Mesenteric fat pad (tissue), 1 donor: ENCODE measurements at places on chromosomes 2 and 18. TPM values are rescaled to one million over a fixed set of nuclear protein-coding genes. Genes with fewer than 3 reads are reported as not detected.
A peak's percentile ranks its signal among the peaks of the same experiment; 100 is the strongest.

DNA sequence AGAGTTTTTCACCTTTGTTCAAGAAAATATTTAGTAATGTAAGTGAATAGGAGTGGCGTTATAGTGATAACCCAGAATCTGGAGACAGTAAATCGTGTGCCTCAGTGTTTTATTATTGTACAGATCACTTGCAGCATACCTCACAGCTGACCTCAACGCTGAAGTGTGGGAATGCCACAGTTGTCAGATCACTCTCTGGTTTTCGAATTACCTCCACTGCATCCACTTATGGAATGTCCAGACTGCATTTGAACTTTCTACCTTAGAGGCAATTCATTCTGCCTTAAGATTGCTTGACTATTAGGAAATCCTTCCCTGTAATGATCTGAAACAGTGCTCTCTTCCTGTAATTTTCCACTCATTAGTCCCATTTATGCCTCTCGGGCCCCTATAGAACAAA is 164.5 kb upstream of the ALPP start:
- DNase-seq = no peak

FBXO36 gene
- total RNA-seq = 3.0 TPM

DNA sequence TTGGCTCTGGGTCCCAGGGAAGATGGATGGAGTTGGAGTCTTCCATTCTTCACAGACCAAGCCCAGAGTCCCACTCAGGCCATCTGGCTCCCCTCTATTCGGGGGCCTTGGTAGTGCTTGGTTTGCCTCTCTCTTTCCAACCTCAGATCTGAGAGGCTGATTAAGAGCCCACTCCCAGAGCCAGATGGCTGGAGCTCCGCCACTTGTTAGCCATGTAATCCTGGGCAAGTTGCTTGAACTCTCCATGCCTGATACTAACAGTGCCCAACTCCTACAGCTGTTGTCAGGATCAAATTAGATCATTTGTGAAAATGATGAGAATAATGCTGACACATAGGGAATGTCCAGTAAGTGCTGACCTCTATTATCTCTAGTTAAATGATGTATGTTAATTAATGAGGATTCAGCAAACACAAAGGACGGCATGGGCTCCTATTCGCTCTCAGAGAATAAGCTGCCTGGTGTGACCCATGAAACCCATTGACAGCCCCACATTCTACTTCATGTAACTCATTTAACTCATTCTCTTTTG is 46.6 kb upstream of the SLC14A1 start:
- DNase-seq = no peak

- DNase-seq = no peak
These were observed 217.5 kb downstream of the TRIB2 start for GRCh38 chr2:12934146-12934756.

DNA sequence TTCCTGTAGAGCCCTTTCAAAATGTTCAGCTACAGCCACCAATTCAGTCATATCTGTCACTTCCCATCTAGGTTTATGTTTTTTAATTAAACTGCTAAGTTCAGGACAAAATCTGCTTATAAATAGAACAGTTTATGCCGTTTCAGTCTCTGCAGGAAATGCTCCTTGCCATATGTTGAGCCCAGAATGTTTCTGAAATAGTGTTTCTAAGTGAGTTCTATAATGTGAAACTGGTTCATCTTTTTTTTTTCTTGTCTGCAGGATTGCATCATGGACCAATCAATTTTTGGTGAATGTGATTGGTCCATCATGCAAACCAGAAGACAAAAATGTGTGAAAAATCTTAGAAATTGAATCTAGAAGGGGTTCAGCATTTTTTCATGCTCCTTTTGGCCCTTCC is 30.2 kb upstream of the RHOB start:
- no peak for DNase-seq

FN1 gene
- total RNA-seq = 217 TPM

GRCh38 chr2:143473216-143473615 is 344.0 kb downstream of the ARHGAP15 start:
- no peak for DNase-seq

- DNase-seq = no peak
These were observed 84.1 kb upstream of the CTNNA2 start for GRCh38 chr2:79428745-79429144.

DNA sequence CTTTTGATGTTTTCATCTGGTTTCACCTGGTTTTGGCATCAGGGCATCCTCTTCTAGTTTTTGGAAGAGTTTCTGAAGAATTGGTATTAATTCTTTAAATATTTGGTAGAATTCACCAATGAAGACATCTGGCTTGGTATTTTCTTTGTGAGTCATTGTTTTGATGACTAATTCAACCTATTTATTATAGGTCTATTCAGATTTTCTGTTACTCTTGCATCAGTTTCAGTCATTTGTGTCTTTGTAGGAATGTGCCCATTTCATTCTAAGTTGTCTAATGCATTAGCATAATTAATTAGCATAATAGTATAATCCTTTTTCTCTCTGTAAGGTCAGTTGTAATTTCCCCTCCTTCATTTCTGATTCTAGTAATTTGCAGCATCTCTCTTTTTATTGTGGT is 8.0 kb downstream of the GNLY start:
- no peak for DNase-seq

DNA sequence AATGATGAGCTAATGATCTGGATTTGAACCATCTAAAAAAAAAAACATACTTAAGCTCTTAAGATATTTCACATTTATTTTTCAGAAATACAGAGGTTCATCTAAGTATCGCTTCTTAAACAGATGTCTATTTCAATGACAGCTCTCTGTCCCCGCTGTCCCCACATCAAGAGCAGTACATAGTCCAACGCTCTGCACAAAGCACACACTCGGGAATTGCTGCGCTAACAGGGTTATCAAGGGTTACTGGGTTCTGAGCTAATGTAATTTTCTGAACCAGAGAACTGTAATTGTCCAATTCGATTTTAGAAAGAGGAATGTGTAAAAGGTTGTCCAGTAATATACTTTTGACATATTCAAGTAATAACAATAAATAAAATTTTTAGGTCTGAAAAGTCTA is 58.8 kb upstream of the ST8SIA5 start:
- DNase-seq = no peak

FBXO48 gene
- total RNA-seq = 1.5 TPM

- peak; percentile 71 for DNase-seq
These were observed 222.0 kb upstream of the RAB6C start for GRCh38 chr2:129757366-129757914.

SERPINB4 gene
- total RNA-seq = not detected

ASB18 gene
- total RNA-seq = not detected

GRCh38 chr18:67650686-67651385 is 134.3 kb upstream of the DSEL start:
- DNase-seq = no peak

DNA sequence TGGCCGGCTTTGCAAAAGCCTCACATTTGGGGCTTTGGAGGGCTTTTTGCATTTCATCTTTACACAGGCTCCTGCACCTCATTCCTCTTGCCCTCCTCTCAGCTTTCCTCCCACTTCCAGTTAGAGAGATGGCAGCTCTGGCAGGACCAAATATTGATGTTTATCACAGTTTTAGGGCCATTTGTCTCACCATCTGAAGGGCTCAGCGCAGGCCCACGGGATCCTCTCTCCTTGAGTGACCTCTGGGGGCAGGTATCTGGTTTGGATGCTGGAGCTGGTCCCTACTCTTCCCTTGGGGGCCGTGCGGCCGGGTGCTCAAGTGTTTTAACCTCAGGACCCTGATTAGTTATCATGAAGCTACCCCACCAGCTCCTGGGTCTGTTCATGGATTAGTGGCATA is 19.9 kb downstream of the ATOH8 start:
- no peak for DNase-seq

- no peak for DNase-seq
These were observed 193.8 kb downstream of the GULP1 start for GRCh38 chr2:188485496-188485895.

RAD51AP2 gene
- total RNA-seq = not detected

- no peak for DNase-seq
These were observed 678.0 kb upstream of the ZEB2 start for GRCh38 chr2:145197944-145198343.

DNA sequence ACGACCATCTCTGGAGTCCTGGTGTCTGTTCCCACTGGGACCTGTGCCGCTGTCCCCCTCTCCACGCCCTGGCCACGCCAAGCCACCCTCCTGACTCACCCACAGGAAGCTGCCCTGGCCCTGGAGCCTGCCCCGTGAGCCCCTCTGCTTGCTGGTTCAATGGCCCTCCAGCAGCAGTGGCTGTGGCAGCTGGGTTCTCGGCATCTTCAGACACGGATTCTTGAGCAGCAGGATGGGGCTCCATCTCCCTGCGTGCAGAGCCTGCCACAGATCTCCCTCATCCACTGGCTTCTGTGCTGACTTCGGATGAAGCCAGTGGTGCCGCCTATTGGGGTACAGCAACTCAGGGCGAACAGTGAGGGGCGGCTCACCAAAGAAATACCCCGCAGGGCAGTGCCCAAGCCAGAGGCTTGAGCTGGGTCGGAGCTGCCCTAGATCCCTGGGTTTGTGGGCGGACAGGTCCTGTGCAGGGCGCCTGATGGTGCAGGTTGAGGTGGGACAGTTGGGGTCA is 14.0 kb downstream of the CAPN10 start:
- DNase-seq = peak; percentile 84

GRCh38 chr2:8694737-8695136 is 12.9 kb downstream of the ID2 start:
- no peak for DNase-seq

DNA sequence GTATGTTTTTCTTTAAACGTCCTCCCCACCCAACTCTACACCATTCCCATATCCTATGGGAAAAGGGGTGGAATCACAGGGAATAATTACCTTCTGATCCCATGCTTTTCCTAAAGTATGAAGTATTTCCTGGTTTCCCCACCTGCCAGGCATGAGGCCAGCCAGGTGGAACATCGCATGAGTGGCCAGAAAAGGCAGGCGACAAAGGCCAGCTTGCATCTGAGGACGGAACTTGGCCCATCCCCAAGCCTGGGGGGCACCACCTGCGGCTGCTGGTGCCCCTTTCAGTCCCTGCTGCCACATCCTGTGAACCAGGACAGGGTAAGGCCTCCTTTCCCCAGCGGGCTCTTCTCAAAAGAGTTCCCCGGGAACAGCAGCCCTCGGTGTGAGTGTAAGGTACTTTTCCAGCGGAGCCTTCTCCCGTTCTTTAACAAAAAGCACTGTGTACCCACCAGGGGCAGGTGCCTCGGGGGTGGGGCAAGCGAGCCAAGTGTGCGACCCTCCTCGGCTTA is 1.2 kb upstream of the ERFE start:
- DNase-seq = no peak

DNA sequence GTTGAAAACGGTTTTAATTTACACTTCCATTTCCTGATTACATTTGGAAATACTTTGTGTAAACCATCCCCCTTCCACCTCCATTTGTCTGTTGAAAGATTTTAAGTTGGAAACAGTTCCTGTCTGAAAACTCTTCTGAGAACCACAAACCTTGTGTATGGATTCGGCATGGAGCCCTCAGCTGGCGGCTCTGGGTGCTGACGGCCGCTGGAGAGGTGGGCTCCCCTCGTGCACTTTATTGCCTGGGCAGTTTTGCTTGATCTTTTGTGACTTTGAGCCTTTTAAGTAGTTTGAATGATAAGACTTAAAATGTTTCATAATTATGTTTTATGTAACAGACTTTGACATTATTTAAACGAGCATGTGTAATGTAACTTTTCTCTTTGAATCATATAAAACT is 11.1 kb downstream of the KLF11 start:
- no peak for DNase-seq

MLPH gene
- total RNA-seq = 7.3 TPM

GALNT13 gene
- 3.1 TPM for total RNA-seq

HOXD4 gene
- 4.1 TPM for total RNA-seq

COQ10B gene
- total RNA-seq = 38.2 TPM
